ENCODE measurements at places on chromosomes 2 and 18. TPM values are rescaled to one million over a fixed set of nuclear protein-coding genes. Genes with fewer than 3 reads are reported as not detected.

Gene GTF2A1L
- total RNA-seq, result 1.9 TPM

DNA sequence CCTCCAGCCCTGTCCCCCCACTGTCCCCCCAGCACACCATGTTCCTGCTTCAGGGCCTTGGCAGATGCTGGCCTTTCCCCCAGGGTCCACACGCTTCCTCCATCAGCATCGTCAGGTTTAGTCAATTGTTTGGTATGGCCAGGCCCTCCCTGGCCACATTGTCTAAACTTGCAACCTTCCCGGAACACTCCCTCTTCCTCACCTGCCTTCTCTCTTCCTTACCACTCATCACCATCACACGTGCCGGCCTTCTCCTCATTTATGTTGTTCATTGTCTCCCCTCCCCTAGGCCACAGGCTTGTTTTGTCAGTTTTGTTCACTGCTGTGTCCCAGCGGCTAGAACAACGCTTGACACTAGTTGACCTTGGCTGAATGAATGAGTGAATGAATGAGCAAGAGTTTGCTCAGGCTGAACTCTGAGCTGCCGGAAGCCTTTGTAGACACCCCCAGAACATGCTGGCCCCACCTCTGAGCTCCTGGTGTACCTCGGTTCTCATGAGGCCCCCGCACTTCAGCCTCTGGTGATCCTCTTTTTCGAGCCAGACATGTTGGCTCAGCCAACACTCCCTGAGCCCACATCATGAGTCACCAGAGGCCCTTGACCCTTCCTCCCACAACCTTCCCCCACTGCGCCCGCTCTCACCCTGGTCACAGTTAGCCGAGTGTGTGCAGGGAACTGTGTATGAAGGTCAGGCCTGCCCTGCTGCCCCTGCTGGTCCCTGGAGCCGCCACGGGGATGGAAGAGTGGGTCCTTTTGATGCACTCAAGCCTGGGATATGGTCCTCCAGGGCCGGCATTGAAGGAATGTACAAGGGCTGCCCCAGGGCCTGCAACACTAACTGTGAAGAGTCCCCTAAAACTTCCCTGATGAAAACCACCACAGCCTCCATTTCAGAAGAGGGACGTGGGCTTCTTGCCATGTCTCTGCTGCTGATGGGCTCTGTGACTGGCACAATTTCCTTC, 57.5 kb downstream of the HS1BP3 start:
- H3K36me3 ChIP-seq, result no peaks in the 10 kb centered on the region
- no peak overlapping the region for H3K4me3 ChIP-seq
- peaks cover 5% of the 10 kb centered on the region for H3K4me1 ChIP-seq
- no peak overlapping the region for H3K27ac ChIP-seq
- H3K27me3 ChIP-seq, result no peaks in the 10 kb centered on the region

DNA sequence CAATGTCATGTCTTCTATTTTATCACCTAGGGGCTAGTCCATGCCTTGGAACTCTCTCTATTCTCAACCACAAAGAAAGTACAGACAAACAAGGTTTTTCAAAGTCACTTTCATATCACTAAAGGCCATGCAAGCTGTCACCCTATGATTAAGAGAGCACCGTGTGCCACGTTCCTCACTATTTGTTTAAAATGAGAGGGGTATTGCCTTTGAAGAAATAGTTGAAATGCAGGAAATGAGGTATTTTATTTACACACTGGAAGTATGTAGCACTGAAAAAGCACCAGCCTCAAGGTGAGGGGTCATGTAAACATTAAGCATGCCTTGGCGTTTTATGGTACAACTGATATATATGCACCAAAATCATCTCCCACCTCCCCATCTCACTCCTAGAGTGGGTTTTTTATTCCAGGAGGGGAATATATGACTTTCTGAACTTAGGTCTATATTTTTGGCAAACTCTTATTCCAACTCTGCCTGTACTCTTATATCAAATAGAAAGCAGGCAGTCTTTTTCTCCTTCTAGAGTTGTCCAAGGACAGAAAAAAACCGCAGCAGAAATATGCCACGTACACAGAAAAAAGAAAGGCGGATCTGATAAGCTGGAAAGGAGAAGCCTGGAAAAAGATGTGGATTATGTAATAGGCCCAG, 53.5 kb downstream of the VSNL1 start:
- no peak overlapping the region for H3K4me3 ChIP-seq
- H3K27me3 ChIP-seq, result no peaks in the 10 kb centered on the region
- H3K4me1 ChIP-seq, result peaks cover 3% of the 10 kb centered on the region
- no peaks in the 10 kb centered on the region for H3K36me3 ChIP-seq

- no peaks in the 10 kb centered on the region for H3K4me1 ChIP-seq
- H3K27me3 ChIP-seq, result no peaks in the 10 kb centered on the region
- DNase-seq, result no peak
These were observed 21.6 kb downstream of the ADCY3 start for GRCh38 chr2:24898122-24899109.

DNA sequence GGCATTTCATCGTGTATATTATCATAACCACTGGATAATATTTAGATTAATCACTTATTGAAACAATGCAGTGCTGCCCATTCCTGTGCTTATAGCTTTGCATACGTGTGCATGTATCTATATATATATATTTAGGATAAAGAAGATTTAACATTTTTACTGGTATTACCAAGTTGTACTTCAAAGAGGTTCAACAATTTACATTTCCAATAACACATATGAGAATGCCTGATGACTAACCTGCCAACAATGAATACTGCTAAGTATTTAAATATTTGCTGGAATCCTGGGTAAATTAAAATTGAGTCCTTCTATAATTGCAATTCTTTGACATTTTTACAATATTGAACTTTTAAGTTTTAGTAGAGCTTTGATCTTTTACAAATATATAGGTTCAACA, 111.4 kb downstream of the SLC39A10 start:
- no peaks in the 10 kb centered on the region for H3K27me3 ChIP-seq
- no peak for DNase-seq
- H3K36me3 ChIP-seq, result no peaks in the 10 kb centered on the region
- no peaks in the 10 kb centered on the region for H3K4me1 ChIP-seq
- no peak overlapping the region for H3K27ac ChIP-seq
- H3K4me3 ChIP-seq, result no peak overlapping the region

All from cardiac muscle cell (in vitro differentiated cells and primary cell).